ENCODE measurements at places on chromosomes 13 and 19. TPM values are rescaled to one million over a fixed set of nuclear protein-coding genes. Genes with fewer than 3 reads are reported as not detected.
A peak's percentile ranks its signal among the peaks of the same experiment; 100 is the strongest.

DNA sequence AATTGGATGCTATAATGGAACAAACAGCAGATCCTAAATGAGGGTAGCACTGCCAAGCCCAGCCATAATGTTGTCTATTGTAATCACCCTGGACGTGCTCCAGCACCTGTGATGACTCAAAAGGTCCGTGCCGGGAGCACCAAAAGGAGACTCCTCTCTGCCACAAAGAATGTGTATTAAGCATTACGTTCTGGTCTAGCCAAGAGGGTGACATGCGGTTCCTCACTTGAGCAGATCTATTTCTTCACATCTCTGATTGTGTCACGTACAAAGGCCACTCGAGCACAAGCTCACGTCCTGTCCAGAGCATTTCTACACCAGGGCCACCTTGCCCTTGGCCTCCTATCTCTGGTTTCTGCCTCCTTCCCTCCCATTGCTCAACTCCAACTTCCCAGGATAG, 219.9 kb upstream of the IRS2 start:
- peak; percentile 46 for DNase-seq

DNA sequence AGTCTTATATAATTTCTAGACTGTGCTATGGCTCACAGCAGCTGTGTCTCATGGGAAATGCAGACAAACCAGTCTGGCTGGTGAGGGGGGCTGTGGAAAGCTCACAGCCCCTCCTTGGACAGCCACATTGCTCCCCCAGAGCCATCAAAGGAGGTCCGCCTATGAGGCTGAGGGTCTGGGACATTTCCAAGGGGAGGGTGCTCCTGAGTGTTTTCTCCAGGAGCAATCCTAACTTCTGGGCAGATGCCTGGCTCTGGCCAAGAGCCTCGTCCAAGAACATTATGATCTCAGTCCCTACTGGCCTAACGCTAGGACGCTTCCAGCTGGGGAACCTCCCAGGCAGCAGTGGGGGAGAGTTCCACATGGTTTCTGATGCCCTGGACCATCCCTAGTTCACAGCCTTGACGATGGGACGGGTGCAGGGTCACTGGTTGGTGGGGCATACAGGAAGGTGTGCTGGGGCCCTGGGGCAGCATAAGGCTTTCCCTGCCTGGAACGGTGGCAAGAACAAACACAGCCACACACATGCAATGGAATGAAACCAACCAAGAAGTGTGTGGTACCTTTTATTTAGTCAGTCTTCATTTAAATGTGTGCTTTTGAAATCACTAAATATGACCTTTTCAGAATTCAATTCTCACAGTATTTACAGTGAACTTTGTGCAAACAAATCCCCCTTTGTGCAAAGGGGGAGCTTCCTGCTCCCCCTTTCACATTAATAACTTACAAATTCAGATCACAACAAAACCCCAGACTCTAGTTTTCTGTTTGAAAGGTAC, 60.6 kb downstream of the CDADC1 start:
- peak; percentile 87 for DNase-seq

DNA sequence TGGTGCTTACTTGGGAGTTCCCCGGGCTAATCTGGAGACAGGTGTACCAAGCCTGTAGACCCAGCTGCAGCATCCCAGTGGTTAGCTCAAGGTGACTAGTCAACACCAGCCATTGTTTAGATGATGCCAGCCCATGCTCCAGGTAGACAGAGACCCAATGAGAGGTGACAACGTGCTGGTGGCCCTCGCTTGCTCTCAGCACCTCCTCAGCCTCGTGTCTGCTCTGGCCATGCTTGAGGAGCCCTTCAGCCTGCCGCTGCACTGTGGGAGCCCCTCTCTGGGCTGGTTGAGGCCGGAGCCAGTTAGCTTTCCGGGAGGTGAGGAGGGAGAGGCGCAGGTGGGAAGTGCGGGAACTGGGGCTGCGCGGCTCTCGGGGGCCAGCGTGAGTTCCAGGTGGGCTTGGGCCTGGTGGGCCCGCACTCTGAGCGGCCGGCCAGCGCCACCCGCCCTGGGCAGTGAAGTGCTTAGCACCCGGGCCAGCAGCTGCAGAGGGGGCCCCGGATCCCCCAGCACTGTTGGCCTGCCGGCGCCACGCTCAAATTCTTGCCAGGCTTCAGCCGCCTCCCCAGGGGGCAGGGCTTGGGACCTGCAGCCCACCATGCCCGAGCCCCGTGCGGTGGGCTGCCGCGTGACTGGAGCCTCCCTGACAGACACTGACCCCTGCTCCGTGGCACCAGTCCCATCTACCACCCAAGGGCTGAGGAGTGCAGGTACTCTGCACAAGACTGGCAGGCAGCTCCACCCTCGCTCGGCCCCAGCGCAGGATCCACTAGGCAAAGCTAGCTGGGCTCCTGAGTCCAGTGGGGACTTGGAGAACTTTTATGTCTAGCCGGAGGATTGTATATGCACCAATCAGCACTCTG, 85.9 kb upstream of the VSTM2B start:
- no peak for DNase-seq

GRCh38 chr13:28425793-28426192, 69.1 kb downstream of the FLT1 start:
- DNase-seq, result no peak

GRCh38 chr13:50780201-50781015, 63.1 kb downstream of the DLEU7 start:
- peak; percentile 19 for DNase-seq

The SERPINE3 gene
- total RNA-seq, result not detected

- DNase-seq, result no peak
Observed at GRCh38 chr19:55643887-55644176, 383 bp downstream of the ZNF581 start.

DNA sequence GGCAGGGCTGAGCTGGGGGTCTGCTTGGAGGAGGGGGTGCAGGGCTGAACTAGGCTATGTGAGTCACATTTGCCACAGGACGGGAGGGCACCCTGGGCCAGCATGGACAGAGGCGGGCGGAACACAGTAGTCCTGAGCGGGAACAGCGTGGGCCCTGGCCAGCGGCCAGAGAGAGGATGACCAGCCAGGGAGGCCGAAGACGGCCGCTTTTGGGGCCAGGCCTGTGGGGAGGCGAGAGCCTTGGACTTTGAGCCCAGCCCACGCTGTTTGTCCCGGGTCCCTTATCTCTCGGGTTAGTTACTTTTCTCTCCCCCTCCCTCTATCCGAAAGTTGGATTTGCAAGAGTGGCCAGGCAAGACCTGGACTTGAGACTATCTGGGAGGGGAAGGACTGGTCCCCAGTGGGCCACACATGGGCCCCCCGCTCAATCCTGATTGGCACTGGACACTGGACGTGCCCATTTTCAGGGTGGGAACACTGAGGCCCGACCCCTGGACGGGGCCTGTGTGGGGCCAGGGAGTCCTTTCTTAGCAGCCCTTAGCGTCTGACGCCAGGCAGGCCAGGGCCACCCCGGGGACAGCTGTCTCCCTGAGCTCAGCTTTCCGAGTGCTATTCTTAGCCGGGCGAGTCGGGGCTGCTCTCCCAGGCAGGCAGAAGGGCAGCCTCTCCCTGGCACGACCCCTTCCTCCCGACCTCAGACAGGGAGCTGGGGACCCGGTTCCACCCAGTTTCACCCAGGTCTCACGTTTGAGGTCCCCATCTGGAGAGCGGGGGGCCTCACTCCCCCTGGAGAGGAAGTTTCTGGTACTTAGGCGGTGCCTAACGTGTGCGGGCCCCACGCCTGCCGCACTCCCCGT, 833 bp downstream of the GAMT start:
- no peak for DNase-seq

- no peak for DNase-seq
Observed at GRCh38 chr13:111662451-111662850, 342.0 kb downstream of the TEX29 start.

DNA sequence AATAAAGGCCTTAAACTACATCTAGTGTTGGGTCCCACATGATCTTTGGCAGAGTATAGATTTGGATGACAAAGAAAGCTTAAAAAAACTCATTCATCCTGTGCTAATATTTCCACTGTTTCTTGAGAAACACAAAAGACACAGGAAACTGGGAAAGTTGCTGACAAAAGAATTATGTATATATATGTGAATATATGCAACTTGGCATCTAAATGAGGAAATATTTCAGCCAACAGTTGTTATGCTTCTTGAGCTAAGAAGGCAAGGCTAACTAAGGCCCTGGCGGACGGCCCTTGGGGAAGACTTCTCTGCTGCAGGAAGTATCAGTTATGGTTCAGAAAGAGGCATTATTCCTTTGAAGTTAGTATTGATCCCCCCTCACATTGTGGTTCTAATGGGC, 491.8 kb downstream of the DIAPH3 start:
- no peak for DNase-seq

- peak; percentile 98 for DNase-seq
Observed at GRCh38 chr13:93226623-93227279, at the start of gene GPC6. Gene GPC6 (plus strand): TSS chr13:93226807.

DNA sequence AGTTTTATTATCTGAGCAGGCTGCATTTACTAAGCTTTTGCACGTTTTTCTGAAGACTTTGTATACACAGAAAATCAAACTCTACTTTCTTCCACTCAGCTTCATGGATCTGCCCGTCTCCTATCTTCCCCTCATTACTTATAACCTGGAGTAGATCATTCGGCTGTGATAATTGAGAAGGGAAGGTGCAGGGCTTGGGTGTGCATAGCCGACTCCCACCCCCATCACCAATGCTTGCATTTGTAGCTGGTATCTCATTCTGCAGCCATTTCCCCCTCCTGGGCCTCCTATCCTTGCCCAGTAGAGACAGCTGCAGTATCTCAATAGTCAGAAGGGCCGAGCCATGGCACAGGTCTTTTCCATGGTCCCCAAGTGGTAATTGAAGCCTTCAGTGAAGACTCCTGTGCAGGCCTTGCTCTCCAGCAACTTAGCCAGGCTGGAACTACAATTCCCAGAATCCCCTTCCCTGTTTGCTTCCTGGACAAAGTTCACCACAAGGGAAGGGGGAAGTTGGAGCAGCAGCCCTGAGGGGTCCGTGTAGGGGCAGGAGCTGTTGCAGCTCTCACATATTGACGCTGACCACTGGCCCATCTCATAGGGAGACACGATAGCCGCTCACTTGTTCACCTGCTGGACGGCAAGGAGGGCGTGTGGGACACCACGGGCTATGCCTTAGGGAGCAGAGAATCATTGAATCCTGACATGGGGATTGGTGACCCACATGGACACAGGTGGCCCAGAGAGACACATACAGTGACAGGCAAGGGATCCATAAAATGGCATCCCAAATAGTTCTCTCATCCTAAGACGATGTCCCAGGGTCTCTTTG, 2.1 kb upstream of the SIGLEC8 start:
- DNase-seq, result peak; percentile 15

The KCNRG gene
- total RNA-seq, result 1.4 TPM

The SHISA2 gene
- total RNA-seq, result 0.90 TPM

The IL4I1 gene
- total RNA-seq, result 1.1 TPM

DNA sequence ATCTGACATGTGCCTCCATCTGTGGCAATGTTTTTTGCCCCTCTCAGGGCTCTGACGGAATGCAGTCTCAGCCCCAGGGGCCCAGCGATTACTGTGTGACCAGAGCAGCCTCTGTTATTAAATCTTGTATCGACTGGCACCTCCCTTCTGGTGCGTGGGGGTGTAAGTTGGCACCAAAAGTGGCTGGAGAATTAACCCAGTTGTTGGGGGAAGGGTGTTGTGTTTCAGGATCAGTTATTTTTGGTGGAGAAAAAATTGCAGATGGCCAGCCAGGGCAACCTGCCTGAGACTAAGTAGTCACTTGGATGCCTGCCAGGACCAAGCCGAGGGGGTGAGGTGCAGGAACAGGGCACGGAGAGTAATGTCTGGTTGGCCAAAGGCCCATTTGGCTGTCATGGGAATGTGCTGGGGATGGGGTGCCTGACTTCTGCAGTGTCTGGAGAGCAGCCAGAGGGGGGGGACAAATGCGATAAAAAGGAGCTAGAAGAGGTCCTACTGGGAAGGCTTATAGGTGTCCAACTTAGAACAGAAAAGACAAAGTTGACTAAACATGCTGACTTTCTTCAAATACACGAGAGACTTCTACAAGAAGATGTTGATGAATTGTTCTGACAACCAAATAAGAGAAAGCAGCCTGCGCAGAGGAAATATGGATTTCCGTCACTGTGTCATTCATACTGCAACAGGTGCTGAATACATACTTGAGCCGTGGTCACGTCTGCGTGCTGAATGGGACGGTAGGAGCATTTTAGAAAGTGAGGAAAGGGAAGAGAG, 69.8 kb downstream of the SIAH3 start:
- peak; percentile 22 for DNase-seq

GRCh38 chr13:32087955-32088747, 56.6 kb downstream of the FRY start:
- no peak for DNase-seq

DNA sequence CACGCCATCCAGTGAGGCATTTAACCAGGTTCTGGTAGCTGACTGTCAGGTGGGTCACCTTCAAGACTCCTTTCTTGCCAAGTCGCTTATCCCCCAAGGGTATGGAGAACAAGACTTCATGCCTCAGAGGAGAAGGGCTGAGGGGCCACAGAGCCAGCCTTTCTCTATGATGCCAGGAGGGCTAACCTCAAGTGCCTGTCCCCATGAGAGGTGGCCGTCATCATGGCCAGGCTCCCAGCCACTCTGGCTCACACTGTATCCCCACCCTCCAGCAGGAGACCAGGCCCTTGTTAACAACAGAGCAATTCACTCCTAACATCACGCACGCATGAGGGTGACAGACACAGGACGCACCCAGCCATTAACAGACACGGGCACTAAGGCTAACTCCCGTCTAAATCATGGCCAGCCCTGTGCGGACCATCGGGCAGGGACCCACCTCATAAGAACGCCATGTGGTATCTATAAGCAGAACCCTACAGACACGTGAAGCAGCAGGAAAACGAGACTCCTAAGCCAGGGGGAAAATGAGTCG, 38.6 kb upstream of the ISYNA1 start:
- DNase-seq, result no peak

GRCh38 chr13:51520524-51520923, 63.7 kb upstream of the WDFY2 start:
- peak; percentile 77 for DNase-seq

DNA sequence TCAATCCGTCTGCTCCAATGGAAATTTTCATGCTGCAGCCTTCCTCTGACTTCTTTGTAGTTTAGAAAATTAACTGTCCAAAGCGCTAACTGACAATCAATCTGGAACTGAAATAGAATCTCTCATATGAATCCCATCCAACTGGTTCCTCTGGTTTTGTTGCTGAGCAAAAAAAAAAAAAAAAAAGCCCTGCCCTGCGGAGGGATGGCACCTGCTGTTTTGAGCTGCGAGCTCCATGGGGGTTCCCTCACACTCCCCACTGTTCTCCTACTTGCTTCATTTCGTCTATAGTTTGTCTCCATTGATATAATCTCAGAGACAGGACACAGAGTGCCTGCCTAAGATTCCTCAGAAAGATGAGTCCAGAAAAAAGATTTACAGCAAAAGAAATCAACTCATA, 33.4 kb downstream of the FAAP24 start:
- no peak for DNase-seq

The KLK4 gene
- not detected for total RNA-seq

Measured in fibroblast of the aortic adventitia (primary cell).